Psoas muscle (tissue), 8 donors: ENCODE measurements at places on chromosomes 1 and 21. TPM values are rescaled to one million over a fixed set of nuclear protein-coding genes. Genes with fewer than 3 reads are reported as not detected.

GRCh38 chr1:161771973-161772372 is 5.9 kb downstream of the ATF6 start:
- H3K4me1 ChIP-seq = peaks cover 31% of the 10 kb centered on the region
- no peaks in the 10 kb centered on the region for H3K36me3 ChIP-seq
- no peak overlapping the region for H3K27ac ChIP-seq
- no peak for DNase-seq
- H3K4me3 ChIP-seq = no peak overlapping the region

- no peak overlapping the region for H3K27ac ChIP-seq
- H3K36me3 ChIP-seq = no peaks in the 10 kb centered on the region
- no peaks in the 10 kb centered on the region for H3K4me1 ChIP-seq
- H3K4me3 ChIP-seq = no peak overlapping the region
- no peaks in the 10 kb centered on the region for H3K27me3 ChIP-seq
- no peak for DNase-seq
These were observed 29.7 kb upstream of the KDM4A start for GRCh38 chr1:43619996-43620920.

DNA sequence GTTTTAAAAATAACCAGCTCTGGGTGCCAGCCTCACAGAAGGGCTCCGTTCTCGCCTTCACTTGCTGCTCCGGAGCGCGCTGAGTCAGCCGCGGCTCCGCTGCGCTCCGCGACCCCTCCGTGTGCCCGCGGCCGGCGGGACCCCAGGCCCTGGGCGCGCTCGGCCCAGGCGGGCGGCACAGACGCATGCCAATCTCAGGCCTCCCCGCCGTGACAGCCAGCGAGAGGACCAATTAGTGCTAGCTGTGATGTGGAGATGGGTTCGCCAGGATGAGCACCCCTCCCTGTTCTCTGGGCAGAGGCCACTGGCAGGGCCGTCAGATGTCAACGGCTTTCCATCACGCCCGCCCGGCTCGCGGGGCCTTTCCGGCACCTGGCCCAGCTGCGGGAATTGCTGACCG is 293.8 kb downstream of the SPATA17 start:
- no peaks in the 10 kb centered on the region for H3K4me1 ChIP-seq
- no peak overlapping the region for H3K27ac ChIP-seq
- no peak for DNase-seq
- no peaks in the 10 kb centered on the region for H3K36me3 ChIP-seq
- peaks cover 18% of the 10 kb centered on the region for H3K27me3 ChIP-seq

GRCh38 chr1:246445503-246445902 is 61.6 kb downstream of the SMYD3 start:
- H3K4me1 ChIP-seq = peaks cover 1% of the 10 kb centered on the region
- H3K36me3 ChIP-seq = no peaks in the 10 kb centered on the region
- H3K27ac ChIP-seq = no peak overlapping the region
- no peak overlapping the region for H3K4me3 ChIP-seq
- DNase-seq = no peak

- no peak for DNase-seq
- no peaks in the 10 kb centered on the region for H3K27me3 ChIP-seq
- no peaks in the 10 kb centered on the region for H3K4me1 ChIP-seq
- no peaks in the 10 kb centered on the region for H3K36me3 ChIP-seq
- H3K27ac ChIP-seq = no peak overlapping the region
These were observed 29.8 kb downstream of the C1orf116 start for GRCh38 chr1:207002724-207003146.

- H3K4me1 ChIP-seq = no peaks in the 10 kb centered on the region
- peaks cover 11% of the 10 kb centered on the region for H3K27me3 ChIP-seq
- H3K36me3 ChIP-seq = no peaks in the 10 kb centered on the region
- DNase-seq = no peak
- H3K27ac ChIP-seq = no peak overlapping the region
These were observed 7.6 kb upstream of the C1orf174 start for GRCh38 chr1:3907621-3908165.

DNA sequence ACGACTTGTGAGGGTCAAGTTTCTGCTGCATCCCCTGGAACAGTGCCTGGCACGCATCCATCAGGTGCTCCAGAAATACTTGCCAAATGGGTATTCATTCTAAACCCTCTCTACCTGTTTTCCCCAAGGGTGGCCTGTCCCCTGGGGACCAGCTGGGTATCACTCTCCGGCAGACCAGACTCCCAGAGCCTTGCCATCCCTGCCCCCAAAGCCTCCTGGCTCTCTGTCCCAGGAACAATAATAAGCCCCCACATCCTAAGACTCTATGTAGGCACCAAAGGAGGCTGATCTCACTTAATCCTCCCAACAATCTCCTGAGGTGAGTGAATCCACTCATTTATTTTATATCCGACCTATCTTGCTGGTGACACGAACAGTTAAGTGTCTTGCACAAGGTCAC is 96.7 kb downstream of the MRPL37 start:
- H3K4me3 ChIP-seq = no peak overlapping the region
- H3K4me1 ChIP-seq = peaks cover 58% of the 10 kb centered on the region
- H3K36me3 ChIP-seq = no peaks in the 10 kb centered on the region

DNA sequence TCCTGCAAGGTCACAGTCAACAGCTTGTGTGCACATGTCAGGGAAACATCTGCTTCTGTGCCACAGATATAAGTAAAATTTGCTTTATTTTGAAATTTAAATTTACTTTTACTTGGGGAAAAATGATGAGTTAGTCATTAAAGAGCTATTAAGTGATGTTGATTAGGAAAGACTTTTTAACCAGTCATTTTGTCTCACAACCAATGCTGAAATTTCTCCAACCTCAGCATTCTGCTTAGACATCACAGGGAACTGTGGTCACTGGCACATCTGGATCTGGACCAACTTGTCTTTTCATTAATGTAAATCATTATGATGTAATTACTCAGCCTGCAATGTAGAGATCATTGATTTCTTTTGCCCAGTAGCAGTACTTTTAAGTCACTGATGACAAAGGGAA is 301.0 kb downstream of the TTLL7 start:
- H3K27me3 ChIP-seq = no peaks in the 10 kb centered on the region
- H3K4me3 ChIP-seq = no peak overlapping the region
- H3K36me3 ChIP-seq = no peaks in the 10 kb centered on the region
- peaks cover 6% of the 10 kb centered on the region for H3K4me1 ChIP-seq

GRCh38 chr21:36126208-36126565 is 8.7 kb upstream of the CBR3 start:
- no peaks in the 10 kb centered on the region for H3K36me3 ChIP-seq
- no peaks in the 10 kb centered on the region for H3K27me3 ChIP-seq
- no peak overlapping the region for H3K27ac ChIP-seq
- DNase-seq = no peak
- no peak overlapping the region for H3K4me3 ChIP-seq

DNA sequence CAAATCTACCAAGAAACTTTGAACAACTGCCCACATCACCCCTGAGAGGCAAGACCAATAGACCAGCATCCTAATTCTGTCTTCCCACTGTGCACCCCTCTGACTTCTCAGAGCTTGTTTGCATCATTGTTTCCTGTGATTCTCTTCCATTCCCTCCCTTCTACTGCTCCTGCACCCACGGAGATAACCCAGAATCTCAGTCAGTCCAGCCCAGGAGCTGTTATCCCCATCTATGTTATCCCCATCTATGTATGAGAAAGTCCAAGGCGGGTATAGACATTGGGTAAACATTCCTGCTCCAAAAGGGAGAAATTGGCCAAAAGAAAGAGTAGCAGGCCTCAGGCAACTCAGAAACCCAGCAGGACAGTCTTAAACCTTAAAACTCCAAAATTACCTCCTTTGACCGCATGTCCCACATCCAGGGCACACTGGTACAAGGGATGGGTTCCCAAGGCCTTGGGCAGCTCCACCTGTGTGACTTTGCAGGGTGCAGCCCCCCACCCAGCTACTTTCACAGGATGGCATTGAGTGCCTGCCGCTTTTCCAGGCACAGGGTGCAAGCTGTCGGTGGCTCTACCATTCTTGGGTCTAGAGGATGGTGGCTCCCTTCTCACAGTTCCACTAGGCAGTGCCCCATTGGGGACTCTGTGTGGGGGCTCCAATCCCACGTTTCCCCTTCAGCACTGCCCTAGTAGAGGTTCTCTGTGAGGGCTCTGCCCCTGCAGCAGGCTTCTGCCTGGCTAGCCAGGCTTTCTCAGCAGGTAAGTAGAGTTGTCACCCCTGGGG is 414.8 kb downstream of the NPHP4 start:
- H3K36me3 ChIP-seq = no peaks in the 10 kb centered on the region
- no peak overlapping the region for H3K27ac ChIP-seq
- DNase-seq = no peak
- no peak overlapping the region for H3K4me3 ChIP-seq
- no peaks in the 10 kb centered on the region for H3K27me3 ChIP-seq
- H3K4me1 ChIP-seq = no peaks in the 10 kb centered on the region

GRCh38 chr1:104760017-104760416 is 1010.3 kb downstream of the AMY1C start:
- H3K4me3 ChIP-seq = no peak overlapping the region
- H3K4me1 ChIP-seq = no peaks in the 10 kb centered on the region
- no peak for DNase-seq
- no peak overlapping the region for H3K27ac ChIP-seq
- no peaks in the 10 kb centered on the region for H3K27me3 ChIP-seq
- no peaks in the 10 kb centered on the region for H3K36me3 ChIP-seq

DNA sequence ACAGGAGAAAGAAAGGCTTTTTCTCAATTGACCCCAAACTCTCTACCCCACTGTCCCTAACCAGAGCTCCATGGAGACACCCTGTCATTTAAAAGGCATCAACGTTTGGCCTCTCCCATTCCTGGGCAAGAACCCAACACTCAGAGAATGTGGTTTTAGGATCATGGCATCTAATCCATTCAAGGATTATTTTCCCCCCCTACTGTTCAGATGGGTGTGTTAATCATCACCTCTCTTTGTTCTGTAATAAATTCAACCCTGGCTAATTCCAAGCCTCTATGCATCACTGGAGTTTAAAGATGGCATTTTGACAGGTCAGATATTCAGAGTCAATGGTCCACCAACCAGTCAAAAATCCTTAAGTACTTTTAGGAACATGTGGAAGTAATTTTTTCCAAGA is 42.7 kb downstream of the TBX15 start:
- no peak overlapping the region for H3K4me3 ChIP-seq
- H3K27ac ChIP-seq = peak overlapping the region; percentile 81
- H3K36me3 ChIP-seq = peaks cover 2% of the 10 kb centered on the region
- no peak for DNase-seq
- H3K27me3 ChIP-seq = no peaks in the 10 kb centered on the region

DNA sequence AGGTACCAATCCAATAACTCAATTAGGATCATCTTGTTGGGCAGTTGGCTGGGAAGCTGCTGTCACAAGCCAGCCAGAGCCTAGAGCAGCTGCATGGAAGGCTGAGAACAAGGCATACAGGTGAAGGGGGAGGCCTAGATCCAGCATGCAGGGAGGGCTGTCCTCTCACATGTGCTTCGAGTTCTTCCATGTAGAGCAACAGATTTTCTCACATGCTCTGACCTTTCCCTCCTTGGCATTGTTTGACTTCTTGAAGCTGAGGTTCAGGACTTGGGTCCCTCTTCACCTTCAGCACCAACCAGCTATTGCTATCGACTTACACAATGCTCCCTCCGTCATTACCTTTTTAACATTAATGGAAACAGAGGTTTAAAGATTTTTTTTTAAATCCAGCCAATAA is 257.7 kb downstream of the ATG4C start:
- DNase-seq = no peak
- no peaks in the 10 kb centered on the region for H3K4me1 ChIP-seq
- no peaks in the 10 kb centered on the region for H3K36me3 ChIP-seq
- H3K27ac ChIP-seq = no peak overlapping the region

DNA sequence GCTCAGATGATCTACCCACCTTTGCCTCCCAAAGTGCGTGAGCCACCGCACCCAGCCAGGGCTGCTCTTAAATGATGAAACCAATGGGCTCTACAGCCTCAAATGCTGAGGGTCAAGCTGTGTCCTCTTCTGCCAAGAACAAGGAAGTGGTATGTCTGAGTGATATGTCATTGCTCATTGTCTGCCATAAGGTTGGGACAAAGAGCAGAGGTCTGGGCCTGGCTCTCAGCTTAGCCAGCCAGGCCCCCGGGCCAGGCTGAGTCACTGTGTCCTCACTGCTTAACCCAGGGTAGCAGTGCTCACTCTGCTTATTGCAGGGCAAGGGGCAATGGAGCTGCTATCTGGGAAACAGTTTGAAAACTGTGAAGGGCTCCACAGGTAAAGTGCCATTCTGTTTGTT is 8.3 kb upstream of the ETS2 start:
- H3K4me3 ChIP-seq = no peak overlapping the region
- no peak overlapping the region for H3K27ac ChIP-seq
- no peaks in the 10 kb centered on the region for H3K36me3 ChIP-seq
- no peaks in the 10 kb centered on the region for H3K27me3 ChIP-seq
- no peak for DNase-seq
- no peaks in the 10 kb centered on the region for H3K4me1 ChIP-seq

DNA sequence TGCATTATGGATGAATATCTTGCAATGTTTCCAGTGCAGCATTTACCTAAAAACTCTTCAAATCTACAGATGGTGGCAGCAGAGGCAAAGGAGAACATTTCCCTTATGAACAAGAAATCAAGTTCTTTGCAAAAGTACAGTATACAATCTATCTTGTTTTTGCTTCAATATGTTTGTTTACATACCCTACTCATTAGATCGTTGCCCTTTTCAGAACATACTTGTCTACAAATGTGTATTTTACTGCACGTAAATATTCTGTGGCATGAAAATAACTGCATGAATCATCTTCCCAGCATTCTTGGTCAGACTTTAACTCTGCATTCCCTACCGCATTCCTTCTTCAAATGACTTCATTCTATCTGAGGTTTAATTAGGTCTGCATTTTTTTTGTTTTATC is 212.7 kb downstream of the ZP4 start:
- H3K4me3 ChIP-seq = no peak overlapping the region
- no peaks in the 10 kb centered on the region for H3K4me1 ChIP-seq
- no peak for DNase-seq

The RAVER2 gene
- 6.7 TPM for total RNA-seq

The UBASH3A gene
- total RNA-seq = 0.21 TPM

The GJB3 gene
- total RNA-seq = not detected

The MTARC1 gene
- total RNA-seq = 3.4 TPM

The ADGRL2 gene
- total RNA-seq = 13.2 TPM

The RPL22 gene
- 417 TPM for total RNA-seq

The SYT14 gene
- 0.18 TPM for total RNA-seq

The SV2A gene
- total RNA-seq = 0.17 TPM

The AK5 gene
- total RNA-seq = 0.30 TPM

The AMY1A gene
- not detected for total RNA-seq
